ENCODE measurements at places on chromosomes 5 and 9.

DNA sequence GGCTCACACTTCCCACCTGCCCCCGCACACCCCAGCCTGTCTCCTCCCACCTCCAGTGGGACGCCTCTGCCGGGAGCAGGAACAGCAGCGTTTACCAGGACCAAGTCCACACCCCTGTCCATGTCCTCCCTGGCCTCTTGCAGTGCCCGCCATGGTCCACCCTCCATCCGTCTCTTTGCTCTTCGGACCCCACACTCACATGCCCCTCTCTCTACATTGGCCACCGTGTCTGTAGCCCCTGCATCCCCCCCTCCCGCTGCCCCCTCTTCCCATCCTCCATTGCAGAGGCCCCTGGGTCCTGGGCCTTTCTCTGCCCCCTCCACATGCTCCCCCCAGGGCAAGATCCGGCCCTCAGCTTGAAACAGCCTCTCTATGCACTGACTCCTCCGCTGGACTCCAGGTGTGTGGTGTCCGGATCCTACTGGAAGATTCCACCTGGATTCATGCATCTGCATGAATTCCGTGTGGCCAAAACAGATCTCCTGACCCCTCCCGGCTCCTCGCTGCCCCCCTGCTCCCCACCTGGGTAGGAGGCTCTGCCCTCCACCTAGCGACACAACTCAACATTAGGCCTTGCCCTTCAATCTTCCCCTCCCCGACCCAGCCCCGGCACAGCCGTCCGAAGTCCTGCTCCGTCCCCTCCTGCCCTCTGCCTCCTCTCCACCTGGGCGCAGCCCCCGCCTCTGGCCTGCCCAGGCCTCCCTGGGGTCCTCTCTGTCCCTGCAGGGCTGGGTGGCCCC lies 168.5 kb downstream of the OLFM1 start:
- no peak for DNase-seq

DNA sequence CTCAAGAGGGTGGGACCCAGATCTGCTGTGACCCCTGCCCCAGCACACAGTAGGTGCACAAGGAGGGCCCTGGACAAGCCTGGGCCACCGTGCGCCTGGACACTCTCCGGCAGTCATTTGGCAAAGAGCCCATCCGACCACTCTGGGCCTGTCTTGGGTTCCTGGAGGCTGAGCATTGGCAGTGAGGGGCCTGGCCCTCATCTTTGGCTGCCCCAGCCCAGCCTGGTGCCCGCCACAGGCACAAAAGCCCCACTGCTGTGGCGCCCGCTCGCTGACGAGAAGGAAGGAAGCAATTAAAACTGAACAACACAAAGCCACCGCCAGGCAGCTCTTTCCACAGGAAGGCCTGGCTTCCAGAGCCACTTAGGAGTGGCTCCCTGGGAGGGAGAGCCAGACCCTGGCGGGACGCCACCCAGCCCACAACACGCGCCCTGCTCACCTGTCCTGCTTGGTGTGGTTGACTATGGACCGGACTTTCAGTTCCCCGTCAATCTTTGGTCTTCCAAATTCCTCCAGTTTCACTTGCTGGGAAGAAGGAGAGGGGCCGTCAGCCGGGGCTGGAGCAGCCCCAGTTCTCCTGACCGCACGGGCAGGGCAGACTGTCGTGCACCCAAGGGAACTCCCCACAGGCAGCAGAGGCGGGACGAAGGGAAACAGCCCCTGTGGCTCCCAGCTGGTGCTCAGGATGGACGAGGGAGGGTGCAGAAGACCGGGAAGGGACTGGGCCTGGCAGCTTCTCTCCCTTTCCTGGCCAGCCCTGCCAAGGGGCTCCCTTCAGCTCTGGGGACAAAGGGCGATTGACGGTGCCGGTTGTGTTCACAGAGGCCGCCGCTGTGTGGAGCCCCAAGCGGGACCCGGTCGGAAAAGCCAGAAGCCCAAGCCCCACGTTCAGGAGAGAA lies 50.9 kb upstream of the SARDH start:
- DNase-seq, result no peak

GRCh38 chr5:58902765-58903164 lies 319.9 kb downstream of the RAB3C start:
- DNase-seq, result no peak

DNA sequence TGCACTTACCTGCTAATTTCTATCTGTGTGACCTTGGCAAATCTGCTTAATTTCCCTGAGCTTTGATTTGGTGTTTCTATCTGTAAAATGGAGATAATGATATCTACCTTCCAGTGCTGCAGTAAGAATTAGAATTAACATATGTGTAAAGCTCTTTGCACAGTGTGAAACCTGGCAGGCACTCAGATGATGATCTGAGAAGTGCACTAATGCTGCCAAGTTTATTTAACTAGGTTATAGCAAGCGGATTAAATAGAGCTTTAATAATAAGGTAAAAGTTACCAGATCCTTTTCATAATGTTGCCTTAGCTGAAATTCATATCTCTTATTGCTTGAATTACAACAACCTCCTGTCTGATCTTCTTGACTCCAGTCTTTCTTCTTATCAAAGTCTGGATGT lies 315.3 kb upstream of the CD180 start:
- no peak for DNase-seq

DNA sequence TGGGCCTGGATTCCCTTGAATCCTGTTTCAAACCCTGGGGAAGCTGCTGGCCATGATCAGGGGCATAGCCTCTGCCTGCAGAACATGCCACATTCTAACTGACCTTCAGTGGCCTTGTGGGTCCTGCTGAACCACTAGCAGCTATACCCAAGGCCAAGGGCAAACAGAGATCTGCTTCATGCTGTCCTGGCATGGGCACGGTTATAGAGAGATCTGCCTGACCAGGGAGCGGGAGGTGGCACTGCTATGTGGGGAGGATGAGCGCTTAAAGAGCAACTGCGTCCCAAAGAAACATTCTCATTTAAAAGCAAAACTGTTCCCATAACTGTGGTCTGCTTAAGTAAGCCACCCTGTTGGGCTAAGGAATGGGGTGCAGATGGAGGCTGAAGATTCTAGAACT lies 36.5 kb upstream of the SYNPO start:
- DNase-seq, result no peak

GRCh38 chr5:122896598-122897282 lies 51.3 kb downstream of the SNX24 start:
- DNase-seq, result no peak

DNA sequence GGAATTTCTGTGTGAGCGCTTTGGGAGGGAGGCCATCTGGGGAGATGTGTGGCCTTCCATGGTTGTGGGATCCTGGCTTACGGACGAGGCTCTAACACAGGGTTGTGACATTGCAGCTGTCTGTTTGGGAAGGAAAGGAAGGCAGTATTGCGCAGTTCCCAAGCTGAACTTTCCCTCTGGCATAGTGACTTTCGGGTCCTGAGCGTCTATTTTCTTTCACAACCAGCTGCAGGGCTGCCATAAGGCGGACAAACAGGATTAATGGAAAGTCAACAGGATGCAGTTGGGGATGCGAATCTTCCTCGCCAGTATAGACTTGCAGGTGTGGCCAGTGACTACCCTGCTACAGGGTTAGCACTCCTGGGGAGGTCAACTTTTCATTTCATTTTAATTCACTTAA lies 25.9 kb downstream of the CCT5 start:
- no peak for DNase-seq

- DNase-seq, result no peak
Measured at GRCh38 chr5:146249801-146250200, 46.4 kb downstream of the RBM27 start.

DNA sequence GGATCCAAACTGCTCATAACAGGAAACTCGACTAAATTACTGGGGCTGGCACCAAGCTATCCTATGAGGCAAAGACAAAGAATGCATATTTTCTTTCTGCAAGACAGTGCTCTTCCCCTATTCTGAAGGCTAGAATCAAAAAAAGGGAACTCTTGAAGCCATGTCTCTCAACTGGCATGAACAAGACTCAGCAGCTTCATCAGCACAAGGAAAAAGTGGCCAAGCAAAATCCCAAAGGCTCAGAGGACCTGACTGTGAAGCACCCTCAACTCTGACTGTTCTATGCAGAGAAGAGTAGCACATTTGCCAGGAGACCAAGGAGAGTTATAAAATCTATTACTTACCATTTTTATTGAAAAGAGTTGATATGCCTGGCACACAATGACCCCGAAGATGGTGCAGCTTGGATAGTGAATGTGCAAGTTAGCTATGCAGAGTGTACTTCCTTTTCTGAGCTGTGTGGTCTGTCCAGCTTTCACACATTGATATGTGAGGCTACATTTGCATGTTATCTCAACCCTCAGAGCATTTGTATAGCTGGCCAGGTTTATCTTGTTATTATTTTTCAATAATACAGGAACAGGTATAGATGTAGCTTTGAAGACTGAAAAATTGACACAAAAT lies 51.0 kb upstream of the FYB1 start:
- no peak for DNase-seq

DNA sequence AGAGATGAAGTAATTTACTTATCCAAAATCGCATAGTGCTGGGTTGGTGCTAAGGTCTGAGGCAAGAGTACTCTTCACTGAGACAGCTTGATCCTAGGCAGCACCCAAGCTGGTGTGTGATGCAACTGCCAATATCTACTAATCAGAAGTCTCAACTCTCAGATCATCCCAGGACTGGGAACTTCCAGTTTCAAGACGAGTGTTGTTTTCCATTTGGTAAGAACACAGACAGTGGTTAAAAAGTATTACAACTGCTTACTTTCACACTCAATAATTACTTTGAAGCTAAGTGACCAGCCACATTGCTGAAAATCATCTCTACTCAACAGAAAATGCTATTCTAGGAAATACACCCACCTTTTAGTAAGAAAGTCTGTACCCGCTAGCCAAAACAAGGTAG lies 45.3 kb downstream of the FBXW11 start:
- no peak for DNase-seq

All from NCI-H187 (cell line).